ENCODE measurements at places on chromosomes 2 and 18. TPM values are rescaled to one million over a fixed set of nuclear protein-coding genes. Genes with fewer than 3 reads are reported as not detected.

RNU2-63P gene
- not detected for total RNA-seq

FAM210A gene
- total RNA-seq: 63.4 TPM

MROH2A gene
- total RNA-seq: not detected

CIB4 gene
- total RNA-seq: not detected

EIF2B4 gene
- 25.8 TPM for total RNA-seq

SERPINB7 gene
- not detected for total RNA-seq

ANKRD30B gene
- 3.1 TPM for total RNA-seq

FAM124B gene
- total RNA-seq: 0.62 TPM

DUSP2 gene
- total RNA-seq: 1.0 TPM

ABCG5 gene
- 0.31 TPM for total RNA-seq

MARCHF4 gene
- not detected for total RNA-seq

ASPRV1 gene
- 0.34 TPM for total RNA-seq

MAP3K19 gene
- not detected for total RNA-seq

C2orf72 gene
- total RNA-seq: not detected

HOXD1 gene
- total RNA-seq: not detected

BMP10 gene
- total RNA-seq: not detected

CD8B gene
- total RNA-seq: not detected

NT5DC4 gene
- not detected for total RNA-seq

HOXD9 gene
- not detected for total RNA-seq

LINC00305 gene
- total RNA-seq: not detected

SLC9A4 gene
- total RNA-seq: not detected

GNAL gene
- total RNA-seq: 69.3 TPM

CAVIN2 gene
- not detected for total RNA-seq

KCNE4 gene
- 19.6 TPM for total RNA-seq

SPP2 gene
- total RNA-seq: not detected

EVX2 gene
- total RNA-seq: not detected

ASNSD1 gene
- total RNA-seq: 59.9 TPM

POU3F3 gene
- 7.2 TPM for total RNA-seq

Measured in melanocyte of skin (primary cell).